ENCODE measurements at places on chromosomes 1 and 21.

- DNase-seq, result no peak
Observed at GRCh38 chr1:183908079-183908478, 103.2 kb downstream of the RGL1 start.

DNA sequence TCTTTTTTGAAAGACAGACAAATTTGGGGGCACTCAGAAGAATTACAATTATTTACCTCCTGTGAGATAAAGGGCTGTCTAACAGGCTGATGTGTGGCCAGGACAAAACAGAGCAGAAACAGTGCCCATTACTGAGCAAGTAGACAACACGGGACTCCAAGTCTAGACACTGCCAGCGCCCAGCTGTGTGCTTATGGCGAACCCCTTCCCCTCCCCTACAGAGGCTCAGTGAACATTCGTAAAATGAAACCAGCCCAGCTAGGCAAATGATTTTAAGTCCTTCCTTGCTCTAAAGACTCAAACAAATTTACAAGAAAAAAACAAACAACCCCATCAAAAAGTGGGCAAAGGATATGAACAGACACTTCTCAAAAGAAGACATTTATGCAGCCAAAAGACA is 91.1 kb downstream of the RUNX1 start:
- DNase-seq, result no peak

DNA sequence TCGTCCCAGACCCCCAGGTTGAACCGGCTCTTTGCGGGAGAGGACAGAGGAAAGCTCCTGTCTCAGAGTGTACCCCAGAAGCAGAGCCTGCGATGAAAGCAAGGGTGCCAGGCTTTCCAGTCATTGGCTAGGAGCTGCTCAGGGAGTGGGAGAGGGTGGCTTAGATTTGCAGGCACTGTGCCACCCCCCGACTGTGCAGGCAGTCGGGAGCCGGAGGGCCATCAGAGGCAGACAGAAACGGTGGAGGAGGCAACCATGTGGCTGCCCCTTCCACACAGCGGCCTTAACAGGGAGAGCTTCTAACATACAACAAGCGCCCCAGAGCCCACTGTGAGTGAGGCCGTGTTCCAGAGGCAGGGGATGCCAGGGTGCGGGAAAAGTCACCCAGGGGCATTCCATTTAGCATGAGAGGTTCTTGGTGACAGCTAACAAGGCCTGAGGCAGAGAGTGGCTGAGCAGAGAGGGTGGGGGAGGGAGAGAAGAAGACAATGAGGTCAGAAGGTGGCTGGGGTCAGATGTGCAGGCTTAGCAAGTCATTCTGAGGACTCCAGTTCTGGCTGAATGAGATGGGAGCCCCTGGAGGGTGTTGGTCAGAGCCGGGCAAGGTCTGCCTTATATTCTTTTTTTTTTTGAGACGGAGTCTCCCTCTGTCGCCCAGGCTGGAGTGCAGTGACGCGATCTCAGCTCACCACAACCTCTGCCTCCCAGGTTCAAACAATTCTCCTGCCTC is 9.5 kb upstream of the C1orf167 start:
- no peak for DNase-seq

DNA sequence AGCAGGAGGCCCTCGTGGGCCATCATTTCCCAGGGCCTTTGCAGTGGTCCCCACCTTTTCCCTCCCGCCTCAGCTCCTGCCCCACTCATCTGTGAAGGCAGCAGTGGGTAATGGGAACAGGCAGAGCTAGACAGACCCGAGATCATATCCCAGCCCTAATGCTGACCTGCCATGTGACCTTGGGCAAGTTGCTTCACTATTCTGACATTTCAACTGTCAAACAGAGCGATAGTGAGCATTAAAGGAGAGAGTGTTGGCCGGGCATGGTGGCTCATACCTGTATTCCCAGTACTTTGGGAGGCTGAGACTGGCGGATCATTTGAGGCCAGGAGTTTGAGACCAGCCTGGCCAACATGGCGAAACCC is 51.7 kb downstream of the RPS6KA1 start:
- no peak for DNase-seq

DNA sequence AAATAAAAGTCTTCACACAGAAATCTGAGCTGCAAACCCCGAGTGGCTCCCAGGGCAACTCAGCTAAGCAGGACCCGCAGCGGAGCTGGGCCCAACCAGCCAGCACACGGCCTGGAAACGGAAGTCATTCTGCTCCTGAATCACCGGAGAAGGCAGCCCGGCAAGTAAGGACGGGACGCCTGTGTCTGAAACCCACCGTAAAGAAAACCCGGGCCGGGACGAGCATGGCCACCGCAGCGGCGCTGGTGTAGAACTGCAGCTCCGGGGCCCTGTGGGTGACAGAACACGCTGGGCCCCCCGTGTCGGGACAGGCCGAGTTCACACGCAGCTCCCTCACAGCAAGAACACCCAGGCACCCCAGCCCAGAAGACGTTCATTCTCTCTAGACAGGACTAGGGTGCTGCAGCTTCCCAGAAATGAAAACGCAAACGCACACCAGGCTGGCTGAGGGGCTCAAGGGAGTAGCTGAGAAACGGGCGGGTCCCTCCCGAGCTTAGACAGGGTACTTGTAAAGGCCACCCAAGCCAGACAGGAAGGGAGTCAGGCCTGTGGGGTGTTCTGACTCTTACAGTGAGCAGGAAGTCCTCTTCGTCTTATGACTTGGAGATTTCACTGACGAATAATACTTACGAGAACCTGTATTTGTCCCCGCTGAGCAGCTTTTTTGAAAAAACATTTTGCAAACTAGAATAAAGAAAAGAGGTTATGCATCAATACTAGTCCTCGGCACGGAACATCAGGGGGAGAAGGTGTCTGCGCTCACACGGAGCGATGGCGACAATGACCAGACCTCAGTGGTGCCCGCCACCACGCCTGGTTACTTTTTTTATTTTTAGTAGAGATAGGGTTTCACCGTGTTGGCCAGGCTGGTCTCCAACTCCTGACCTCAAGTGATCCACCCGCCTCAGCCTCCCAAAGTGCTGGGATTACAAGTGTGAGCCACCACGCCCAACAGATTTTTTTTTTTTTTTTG is 10.9 kb upstream of the CDK11B start:
- no peak for DNase-seq

DNA sequence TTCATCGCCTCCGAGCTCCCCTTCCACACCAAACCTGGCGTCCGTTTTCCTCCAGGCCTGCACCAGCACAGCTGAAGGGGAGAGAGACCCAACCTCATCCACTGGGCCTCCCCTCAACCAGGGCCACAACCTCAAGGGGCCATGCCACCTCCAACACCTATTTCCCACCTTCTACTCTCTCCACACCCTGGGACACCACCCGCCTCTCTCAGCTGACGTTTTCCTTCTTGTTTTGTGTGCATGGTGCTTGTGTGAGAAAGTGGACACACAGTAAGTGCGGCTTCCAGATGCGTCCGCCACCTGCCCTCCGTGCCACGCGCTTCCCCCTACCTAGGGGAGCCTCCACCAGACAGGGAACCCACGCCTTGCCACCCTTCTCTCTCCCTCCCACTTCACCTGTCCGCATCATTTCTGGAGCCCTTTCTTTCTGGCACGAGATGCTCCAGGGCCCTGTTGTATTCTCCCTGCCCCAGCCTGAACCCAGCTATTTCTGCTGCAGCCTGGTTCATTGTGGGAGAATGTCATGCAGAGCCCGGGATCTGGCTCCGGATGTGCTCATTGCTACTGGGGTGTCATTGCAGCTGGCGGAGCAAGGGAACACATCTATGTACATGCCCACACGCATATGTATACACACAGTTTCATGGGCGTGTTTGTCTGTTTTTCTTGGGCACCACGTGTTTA is 1.3 kb upstream of the GNB1 start:
- no peak for DNase-seq

DNA sequence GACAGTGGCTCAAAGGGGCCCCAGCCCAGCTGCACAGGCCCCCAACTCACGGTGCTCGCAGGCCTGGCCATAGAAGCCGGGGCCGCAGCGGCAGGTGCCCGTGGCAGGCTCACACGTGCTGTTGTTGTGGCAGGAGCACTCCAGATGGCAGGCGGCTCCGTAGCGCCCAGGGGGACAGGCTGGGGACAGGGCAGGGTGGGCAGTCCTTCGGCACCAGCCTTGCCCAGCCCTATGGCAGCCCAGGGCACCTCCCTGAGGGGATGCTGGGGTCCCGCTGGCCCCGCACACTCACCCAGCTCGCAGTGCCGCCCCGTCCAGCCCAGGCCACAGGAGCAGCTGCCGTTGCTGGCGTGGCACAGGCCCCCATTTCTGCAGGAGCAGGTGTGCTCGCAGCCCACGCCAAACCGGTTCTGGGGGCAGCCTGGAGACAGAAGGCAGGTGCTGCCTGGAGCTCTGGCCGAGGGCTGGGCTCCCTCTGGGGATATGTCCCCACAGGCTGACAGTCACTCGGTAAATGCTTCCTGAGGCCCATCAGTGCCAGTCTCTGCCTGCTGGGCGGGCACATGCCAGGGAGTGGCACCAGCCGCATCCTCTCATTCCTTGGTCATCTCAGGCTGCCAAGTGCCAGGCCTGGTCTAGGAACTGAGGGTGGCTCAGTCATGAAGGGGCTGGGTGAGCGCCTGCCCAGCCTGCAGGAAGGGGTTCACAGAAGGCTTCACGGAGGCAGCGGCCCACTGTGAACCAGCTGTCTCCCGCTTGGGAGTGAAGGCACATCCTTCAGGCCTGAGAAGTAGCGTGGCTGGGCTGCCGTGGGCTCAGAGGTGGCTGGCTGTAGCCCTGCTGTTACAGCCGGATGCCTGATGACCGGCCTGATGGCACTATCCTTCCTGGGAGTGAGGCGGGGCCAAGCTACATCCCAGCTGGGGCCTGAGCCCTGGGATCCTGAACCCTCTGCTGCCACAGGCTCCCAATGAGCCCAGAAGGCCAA is 40.1 kb downstream of the ARHGEF16 start:
- no peak for DNase-seq

- DNase-seq, result no peak
Observed at GRCh38 chr1:114641377-114641776, 28.5 kb downstream of the DENND2C start.

GRCh38 chr1:172390683-172391551 is 29.6 kb upstream of the C1orf105 start:
- DNase-seq, result peak; percentile 55

DNA sequence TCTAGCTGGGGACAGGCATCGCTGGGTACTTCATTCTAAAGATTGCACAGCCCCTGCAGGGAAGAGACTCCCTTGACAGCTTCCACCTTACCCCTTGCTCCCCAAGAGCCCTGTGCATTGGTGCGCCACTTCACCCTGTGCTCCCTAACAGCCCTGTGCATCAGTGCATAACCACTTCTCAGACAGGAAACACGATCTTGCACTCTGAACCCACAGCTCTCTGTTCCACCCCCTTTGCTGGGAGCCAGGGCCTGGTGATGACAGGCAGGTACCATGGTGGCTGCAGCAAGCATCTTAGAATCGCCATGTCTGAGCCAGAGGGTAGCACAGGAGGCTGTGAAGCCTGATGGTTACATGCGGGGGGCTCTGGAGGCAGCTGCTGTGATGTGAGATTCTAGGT is 5.0 kb downstream of the ALPL start:
- DNase-seq, result no peak

GRCh38 chr1:93708734-93709481 is 27.3 kb upstream of the BCAR3 start:
- no peak for DNase-seq

GRCh38 chr1:160125746-160126145 is 10.2 kb downstream of the ATP1A2 start:
- DNase-seq, result peak; percentile 57

- DNase-seq, result peak; percentile 43
Observed at GRCh38 chr1:67390041-67390887, 39.9 kb downstream of the SERBP1 start.

GRCh38 chr1:203289982-203290260 is 15.4 kb upstream of the BTG2 start:
- DNase-seq, result no peak

Data from GM03348 (cell line).